ENCODE measurements at places on chromosomes 7 and 10.

DNA sequence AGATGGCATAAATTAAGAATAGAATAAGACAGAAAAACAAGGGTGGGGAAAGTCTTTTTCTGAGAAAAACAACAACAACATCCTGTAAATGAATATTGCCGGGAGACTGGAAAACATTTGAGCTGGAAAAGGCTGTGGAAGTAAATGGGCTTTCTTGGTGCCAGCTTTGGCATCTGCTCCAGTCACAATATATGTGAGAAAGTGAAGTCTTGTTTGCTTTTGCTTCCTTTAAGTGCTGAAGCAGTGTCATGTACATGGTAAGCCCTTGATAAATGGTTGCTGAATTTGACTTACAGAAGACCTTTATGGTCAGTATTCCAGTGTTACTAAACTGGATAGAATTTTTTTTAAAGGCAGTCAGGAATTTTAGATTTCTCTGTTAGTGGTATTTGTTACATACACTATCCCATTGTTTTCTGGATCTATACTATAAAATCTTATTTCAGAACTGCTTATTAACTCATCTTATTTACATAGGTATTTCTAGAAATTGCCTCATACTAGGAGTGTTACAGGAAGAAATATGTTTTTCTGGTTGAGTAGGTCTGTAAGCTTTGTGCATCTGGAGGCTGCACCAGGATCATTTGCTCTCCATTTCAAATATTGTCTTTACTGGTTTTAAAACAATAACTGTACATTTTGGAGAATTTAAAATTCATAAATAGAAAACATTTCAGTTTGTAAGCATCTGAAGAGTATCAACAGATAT lies 201.7 kb upstream of the FOXP2 start:
- DNase-seq: no peak

- DNase-seq: no peak
These were observed 443.7 kb upstream of the LRRN3 start for GRCh38 chr7:110647266-110647665.

- no peak for DNase-seq
These were observed 37.0 kb upstream of the FOXL3 start for GRCh38 chr7:252981-253380.

DNA sequence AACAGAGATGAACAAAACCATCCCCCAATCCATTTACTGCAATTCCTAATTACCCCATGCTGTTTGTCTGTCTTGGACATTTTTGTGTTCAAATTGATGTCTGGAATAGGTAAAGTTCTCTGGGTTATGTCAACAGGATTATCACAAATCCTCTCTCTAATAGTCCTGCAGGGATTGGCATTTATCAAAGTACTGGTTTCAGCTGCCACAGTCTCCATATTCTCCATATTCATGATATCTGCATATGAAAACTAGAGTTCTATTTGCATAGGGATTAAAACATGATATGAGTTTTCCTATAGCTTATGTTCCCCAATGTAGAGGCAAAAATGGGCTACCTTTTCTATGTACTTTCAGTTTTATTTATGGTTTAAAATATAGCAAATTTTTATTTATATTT lies 355.8 kb downstream of the ADRA2A start:
- no peak for DNase-seq

DNA sequence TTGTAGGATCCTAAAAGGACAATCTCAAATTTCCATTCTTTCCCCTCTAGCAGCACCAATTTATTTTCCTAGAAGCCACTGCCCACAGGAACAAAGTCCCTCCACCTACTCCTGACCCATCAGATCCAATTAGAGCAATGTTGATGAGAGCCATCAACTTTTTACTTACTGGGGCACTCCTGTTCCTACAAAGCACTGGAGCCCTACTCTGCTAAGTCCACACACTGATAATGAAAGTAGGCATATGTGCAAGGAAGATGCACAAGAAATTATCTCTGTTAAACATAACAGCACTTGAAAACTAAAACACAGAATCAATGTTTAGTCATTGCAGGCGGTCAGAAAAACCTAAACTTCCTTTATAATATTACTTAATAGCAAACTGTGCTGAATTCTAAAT lies 3.6 kb downstream of the HERPUD2 start:
- no peak for DNase-seq

DNA sequence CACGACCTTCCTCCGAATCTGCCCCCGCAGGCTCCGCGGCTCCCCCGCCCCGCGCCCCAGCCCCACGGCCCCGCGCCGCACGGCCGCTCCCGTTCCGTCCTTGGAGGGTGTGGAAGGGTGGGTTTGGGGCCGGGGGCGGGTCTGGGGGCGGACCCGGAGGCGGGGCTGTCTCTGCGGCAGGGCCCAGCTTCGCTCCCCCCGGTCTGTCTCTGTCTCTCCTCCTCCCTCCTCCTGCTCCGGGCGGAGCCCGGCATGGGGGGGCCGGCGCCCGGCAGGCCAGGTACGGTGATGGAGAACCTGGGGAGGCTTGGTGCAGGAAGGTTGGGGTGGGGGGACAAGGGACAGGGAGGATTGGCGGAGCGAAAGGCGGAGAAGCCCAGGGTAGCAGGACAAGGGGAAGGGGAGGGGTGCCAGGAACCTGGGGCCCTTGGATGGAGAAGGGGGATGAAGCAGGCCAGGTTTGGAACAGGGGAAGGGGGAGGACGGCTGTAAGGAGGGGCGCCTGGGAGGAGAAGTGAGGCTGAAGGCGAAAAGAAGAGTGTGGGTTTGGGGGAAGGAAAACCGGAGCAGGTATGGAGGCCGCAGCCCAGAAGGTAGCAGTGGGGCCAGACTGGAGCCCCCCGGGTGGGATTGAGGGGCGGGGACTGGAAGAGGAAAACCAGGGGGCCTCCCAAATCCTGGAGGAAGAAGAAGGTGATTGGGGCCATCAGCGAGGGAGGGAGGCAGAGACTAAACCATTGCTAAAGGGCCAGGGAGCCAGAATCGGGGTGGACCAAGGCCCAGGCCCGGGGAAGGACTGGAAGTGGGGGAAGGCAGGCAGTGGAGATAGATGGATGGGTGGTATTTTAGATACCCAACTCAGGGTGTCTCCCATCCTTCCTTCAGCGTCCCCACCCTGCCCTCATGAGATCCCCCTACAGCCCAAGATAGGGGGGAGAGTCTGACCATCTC lies at the start of gene NYAP1:
NYAP1 (plus strand) TSS at position 206 of the 951 bp plus-strand sequence. CDS start 1,385 bp downstream, outside the sequence.
- no peak for DNase-seq

GRCh38 chr7:46809886-46810285 lies 772.0 kb downstream of the TNS3 start:
- no peak for DNase-seq

- DNase-seq: no peak
These were observed 165.7 kb downstream of the OTUD1 start for GRCh38 chr10:23604613-23605012.

- no peak for DNase-seq
These were observed 27.1 kb downstream of the UNCX start for GRCh38 chr7:1259621-1260243.

GRCh38 chr7:48111596-48111995 lies 22.5 kb downstream of the UPP1 start:
- no peak for DNase-seq

- no peak for DNase-seq
These were observed 94.2 kb upstream of the ABCB5 start for GRCh38 chr7:20521243-20521642.

All from activated T-cell treated with anti-CD3 and anti-CD28 coated beads for 24 hours (primary cell).